NCI-H1436 treated with DMSO at 0.1 percent for 48 hours (cell line): ENCODE measurements at places on chromosomes 2 and 18.

GRCh38 chr2:25431604-25432003 lies 89.9 kb upstream of the DNMT3A start:
- no peak for DNase-seq

GRCh38 chr2:187445051-187445450 lies 3.0 kb downstream of the CALCRL start:
- no peak for DNase-seq

DNA sequence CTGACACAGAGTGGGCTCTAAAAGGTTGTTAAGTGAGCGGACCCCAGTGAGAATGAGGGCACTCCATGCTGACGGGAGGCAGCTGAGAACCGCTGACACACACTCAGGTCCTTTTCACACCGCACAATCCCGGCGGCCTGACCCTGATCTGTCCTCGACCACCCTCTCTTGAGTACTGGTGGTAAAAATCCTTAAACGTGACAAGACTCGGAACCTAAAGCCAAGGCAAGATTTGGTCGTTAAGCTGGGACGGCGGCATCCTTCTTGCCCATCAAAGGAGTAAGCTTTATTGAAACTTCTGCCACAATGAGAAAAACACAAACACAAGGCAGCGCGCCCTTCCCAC lies 569 bp downstream of the TMX3 start:
- no peak for DNase-seq

- DNase-seq, result no peak
These were observed 47.3 kb downstream of the C2orf42 start for GRCh38 chr2:70143314-70144150.

DNA sequence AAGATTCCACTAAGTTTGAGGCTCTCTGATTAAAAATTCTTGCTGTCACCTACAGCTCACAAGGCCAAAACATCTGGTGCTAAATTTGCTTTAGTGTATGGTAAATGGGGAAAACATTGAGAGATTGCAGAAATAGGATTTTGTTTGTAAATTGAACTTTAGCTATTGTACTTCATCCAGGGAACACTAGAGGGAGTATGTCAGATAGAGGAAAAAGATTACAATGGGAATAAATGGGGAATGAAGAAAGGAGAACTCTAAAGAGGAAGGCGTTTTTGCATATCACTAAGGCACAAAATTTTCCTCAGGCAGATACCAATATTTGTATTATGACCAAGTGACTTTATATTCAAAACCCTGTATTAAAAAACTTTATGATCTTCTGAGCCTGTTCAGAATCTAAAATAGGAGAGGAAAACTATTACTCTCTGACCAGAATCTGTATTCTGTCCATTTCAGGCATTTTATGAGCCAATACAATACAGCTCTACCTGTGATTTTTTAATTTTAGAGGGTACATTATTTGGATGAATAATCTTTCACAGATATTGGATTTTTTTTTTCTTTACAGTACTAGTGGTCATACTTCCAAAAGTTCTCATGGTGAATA lies 52.3 kb upstream of the ITGB6 start:
- no peak for DNase-seq

DNA sequence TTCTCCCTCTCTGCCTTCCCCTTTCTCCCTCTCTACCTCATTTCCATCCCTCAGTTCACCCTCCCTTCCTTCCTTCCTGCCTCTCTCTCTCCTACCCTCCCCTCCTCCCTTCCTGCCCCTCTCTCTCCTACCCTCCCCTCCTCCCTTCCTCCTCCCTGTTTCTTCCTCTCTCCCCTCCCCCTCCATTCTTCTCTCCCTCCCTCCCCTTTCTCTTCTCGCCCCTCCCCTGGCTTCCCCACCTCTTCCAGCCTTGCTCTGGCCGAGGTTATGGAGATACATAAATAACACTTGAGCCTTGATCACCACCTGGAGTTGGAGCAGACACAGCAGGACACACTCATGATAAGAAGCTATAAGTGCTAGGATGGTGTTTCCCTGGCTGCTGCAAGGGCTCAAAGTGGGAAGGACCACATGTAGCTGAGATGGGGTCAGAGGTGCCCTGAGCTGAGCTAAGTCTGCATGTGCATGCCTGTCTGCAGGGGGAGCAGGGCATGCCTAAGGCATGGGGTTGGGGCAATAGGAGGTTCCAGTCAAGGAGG lies 326.1 kb upstream of the HS6ST1 start:
- no peak for DNase-seq

DNA sequence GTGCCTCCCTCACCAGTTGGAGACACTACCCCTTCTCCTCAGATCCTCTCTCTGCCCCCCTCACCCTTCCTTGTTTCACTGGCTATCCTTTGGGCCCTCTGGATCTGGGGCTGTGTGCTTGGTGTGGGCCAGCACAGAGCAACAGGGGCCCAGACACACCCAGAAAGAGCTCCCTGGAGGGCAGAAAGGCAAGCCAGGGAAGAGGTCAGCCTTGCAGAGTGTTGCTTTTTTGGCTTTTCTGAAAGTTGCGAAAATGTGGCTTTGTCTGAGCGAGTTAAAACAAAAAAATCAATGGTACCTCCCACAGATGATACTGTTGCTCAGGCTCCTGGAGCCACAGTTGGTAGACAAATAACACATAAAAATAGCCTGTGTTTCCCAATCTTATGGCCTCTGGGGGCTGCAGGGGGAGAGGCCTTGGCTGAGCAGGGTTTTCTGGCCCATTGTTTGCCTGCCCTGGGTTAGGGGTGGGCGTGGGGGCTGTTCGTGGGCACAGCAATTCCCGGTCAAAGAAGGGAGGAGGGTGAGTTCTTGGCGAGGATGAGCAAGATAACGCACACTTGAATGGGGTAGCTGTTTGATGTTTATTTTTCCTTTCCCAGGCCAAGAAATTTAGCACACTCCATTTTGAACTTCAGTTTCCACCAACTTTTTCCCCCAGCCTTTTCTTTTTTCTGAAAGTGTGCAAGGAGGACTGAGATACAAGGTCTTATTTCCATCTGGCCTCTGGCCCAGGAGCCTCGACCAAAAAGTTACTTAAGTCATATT lies 167.0 kb upstream of the HAAO start:
- no peak for DNase-seq

- DNase-seq, result no peak
These were observed 7.7 kb downstream of the SLC1A4 start for GRCh38 chr2:64996871-64997307.

- no peak for DNase-seq
These were observed 335.7 kb upstream of the HS6ST1 start for GRCh38 chr2:128654408-128654807.

DNA sequence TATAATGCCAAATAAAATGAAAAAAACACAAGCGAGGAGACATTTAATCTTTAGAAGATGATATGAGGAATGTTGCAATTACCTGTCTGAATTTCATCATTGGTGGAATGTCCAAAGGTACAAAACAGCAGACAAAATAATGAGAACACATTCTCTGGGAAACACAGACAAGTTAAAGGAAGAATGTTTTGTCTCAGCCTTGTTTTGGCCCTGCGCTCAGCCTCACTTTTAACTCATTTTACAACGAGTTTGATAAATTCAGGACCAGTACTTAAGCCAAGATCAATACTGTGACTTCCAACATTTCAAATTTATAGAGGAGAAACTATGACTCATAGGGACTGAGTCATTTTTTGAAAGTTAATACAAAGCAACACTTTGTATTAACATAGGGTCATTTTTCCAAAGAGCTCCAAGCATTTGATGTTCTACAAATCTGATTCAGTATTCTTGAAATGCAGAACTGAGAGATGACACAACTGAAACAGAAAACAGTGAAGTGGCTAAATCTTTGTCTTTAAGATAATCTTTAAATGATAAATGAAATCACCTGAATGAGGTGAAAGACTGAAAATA lies 833.2 kb upstream of the CHAC2 start:
- no peak for DNase-seq

GRCh38 chr18:36153203-36153602 lies 23.5 kb downstream of the ELP2 start:
- no peak for DNase-seq

DNA sequence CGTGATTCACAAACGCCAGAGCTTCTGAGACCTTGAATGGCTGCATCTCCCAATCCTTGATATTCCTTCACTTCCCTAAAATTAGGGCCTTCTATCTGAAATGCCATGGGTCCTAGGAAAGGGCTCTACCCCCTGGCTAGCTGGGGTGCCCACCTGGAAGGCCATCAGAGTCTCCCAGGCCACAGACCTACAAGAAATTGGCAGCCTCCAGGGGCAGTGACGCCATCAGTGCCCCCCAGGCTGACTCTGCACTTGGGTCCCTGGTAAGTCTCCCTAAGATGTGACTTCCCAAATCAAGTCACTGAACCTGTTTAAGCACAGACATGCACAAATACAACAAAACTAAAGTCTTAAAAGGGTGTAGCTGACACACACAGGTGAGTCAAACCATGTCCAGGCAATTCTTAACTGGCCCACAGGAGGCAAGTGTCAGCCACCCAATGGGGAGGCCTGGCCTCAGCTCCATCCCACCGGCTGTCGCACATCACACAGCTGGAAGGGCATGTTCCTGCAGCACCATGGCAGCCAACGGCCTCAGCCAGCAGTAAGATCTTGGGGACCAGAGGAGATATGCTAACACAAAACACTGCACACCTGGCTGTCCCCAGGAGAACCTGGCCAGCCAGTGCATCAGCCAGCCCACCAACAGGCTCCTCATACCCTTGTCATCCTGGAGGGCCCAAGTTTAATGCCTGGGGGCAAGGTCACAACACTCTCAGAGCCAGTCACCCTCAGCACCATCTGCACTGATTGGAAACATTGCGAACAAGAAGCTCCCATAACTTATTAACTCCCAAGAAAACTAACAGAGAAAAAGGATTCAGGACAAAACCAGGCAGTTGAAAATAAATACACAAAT lies 5.2 kb downstream of the PARD6G start:
- no peak for DNase-seq

GRCh38 chr2:151830961-151831360 lies 2.7 kb upstream of the ARL5A start:
- DNase-seq, result no peak

GRCh38 chr18:10863026-10863425 lies 286.3 kb downstream of the PIEZO2 start:
- DNase-seq, result no peak

DNA sequence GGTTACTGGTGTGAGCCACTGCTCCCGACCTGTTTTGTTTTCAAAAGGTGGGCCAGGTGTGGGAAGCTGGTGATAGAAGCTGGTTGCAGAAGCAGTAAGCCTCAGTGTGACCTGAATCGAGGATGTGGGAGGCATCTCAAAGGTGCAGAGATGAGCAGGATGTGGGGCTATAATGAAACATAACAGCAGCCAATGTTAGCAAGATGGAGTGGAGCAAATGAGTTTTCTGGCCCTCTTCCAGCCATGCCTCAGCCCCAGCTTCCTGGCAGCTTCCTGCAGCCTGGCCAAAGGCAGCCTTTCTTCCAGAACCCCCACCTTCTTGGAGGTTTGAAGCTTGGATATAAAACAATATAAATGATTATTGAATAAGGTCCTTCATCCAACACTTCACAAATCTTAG lies 184.8 kb downstream of the NCK2 start:
- DNase-seq, result no peak
